ENCODE measurements at places on chromosomes 12 and 14.

DNA sequence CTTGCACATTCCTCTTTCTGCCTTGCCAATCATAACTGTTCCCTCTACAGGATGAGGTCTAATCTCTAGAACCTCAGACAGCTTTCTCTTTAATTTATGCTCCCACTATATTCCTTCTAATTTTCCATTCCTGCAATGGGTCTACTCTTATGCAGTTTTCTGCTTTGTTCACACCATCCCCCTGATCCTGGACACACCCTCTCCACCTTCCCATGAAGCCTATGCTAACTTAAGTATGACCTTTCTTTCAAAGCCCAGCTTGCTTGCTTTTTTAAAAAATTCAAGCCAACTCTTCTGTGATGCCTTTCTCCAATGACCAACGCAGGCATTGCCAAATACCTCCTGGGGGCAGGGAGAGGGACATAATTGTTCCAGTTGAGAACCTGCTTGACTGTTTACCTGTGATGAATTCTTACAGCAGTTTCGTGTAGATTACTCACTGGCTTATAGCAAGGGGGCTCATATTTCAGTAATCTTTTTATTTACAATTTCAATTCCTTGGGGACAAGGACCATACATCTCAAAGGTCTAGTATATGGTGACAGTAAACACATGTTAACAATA is 7.8 kb downstream of the SLC38A1 start:
- DNase-seq: no peak

DNA sequence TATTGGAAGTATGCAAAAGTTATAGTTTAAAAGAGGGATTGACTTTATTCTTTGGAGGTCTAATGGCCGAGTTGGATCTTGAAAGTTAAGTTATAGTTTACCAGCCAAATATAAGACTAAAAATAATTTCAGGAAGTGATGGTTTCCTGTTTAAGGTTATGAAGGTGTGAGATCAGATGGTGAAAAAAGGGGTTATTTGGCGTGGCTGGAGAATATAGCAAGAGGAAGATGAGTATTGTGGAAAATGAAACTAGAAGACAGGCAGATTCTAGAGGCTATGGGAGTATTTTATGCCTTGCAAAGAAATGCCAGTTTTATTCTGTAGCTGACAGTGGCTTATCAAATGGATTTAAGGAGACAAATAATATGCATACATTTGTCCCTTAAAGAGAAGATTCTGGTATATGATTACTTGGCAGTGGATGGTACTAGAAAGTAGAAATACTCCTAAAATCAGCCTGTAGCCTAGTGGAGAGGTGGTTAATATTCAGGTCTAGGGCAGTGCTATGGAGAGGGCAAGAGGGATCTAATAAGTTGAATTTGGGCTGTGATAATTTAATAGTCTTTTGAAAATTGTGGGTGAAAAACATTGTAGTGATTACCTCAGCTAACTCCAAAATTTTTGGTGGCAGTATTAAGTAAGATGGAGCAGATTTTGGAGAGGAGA is 1091.8 kb upstream of the ATXN7L3B start:
- DNase-seq: no peak

DNA sequence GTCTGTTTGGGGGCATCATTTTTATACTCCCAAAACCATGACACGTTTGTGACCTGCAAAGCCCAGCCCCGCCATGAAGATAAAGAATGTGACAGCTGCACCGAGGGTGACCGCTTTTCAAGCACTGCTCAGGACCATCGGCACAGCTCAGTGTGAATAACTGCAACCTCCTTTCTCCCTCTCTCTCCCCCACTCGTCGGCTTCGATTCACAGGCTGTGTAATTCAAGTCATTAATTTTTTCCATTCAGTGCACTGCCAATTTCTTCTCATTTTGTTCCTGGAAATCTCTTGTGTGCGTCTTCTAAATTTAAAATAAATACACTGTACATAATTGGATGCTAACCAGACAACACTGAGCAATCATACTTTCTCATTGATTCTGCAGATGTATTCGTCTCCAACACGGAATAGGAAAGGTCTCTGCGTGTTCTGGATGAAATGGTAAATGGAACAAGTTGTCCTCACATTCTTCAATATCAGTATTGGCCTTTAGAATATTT is 260.8 kb downstream of the TTC8 start:
- DNase-seq: no peak

DNA sequence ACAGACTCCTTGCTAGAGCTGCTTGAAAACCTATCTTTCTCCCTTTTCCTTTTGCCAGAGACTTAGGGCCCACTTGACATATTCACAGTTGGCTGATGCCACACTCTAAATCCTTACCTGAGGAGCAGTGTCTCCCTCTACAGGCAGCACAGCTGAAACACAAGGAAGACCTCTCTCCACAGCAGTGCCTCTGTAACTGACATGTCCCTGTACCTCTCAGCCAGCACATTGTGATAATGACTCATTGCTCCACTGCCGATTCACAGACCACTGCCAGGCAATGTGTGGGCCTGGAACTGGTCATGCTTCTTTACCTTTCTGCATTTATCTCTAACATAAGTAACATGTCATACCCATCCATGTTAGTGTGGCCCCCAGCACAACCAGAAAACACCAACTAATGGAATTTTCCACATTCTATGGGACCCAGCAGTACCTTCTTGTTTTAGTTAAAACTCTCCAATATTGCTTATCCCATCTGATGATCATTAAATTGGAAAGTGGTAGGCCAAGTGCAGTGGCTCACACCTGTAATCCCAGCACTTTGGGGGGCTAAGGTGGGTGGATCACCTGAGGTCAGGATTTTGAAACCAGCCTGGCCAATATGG is 56.5 kb downstream of the GTF2A1 start:
- DNase-seq: no peak

DNA sequence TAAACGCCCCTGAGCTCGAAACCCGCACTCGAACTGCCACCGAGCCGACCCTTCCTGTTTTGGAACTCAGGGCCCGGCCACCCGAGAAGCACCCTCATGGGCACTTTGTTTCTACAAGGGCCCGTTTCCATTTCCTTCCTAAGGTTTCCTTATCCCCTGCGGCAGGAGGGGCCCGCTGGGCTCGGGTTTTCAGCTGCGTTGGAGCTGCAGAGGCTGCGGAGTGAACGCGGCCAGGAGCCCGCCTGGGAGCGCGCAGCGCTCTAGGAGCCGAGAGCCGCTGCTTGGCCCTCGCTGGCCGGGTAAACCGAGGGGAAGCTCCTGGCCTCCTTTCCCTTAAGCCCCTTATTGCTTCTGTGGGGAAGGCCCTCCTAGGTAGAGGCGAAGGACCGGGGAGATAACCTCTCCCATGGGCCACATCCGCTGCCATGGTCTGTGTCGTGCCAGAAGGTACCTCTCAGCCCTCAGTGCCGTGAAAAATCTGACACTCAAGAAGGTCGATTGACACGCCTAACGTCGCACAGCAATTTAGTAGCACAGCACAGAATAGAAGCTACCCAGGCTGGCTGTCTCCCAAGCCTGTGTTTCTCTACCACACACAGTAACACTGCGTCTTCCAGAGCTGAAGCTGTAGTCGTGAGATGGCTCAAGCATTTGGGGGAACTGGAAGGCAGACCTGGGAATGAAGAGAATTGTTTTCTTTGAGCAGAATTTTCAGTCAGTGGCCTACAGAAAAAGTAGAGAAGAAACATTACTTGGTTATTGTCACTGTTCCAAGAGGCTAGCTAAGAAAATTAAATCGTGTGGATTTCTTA is 12.9 kb upstream of the CALM1 start:
- DNase-seq: peak; percentile 61

- DNase-seq: no peak
Measured at GRCh38 chr12:44972746-44973421, 78.0 kb downstream of the DBX2 start.

DNA sequence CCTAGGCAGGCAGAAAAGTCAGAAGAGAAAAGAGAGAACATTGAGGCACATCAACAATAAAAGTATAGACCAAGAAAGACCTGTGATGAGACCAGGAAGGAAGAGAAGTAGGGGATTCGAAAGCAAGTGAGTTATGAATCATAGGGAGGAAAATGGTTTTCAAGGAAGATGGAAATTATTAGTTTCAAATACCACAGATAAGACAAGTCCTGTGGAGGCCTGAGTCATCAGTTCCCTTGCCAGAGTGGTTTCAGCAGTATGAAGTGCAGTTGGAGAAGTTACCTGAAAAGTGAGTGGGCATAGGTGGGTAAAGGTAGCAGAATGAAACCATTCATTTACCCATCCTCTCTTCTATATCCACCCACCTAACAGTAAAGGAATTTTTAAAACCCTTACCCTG is 25.2 kb upstream of the TSPAN8 start:
- DNase-seq: no peak

GRCh38 chr14:31377433-31377832 is 42.9 kb downstream of the HEATR5A start:
- DNase-seq: no peak

GRCh38 chr14:49220492-49220891 is 365.7 kb downstream of the RPS29 start:
- DNase-seq: no peak

- DNase-seq: no peak
Measured at GRCh38 chr12:11136075-11136474, 1.6 kb upstream of the TAS2R30 start.

- DNase-seq: no peak
Measured at GRCh38 chr14:61145034-61145902, 135.9 kb downstream of the TMEM30B start.

DNA sequence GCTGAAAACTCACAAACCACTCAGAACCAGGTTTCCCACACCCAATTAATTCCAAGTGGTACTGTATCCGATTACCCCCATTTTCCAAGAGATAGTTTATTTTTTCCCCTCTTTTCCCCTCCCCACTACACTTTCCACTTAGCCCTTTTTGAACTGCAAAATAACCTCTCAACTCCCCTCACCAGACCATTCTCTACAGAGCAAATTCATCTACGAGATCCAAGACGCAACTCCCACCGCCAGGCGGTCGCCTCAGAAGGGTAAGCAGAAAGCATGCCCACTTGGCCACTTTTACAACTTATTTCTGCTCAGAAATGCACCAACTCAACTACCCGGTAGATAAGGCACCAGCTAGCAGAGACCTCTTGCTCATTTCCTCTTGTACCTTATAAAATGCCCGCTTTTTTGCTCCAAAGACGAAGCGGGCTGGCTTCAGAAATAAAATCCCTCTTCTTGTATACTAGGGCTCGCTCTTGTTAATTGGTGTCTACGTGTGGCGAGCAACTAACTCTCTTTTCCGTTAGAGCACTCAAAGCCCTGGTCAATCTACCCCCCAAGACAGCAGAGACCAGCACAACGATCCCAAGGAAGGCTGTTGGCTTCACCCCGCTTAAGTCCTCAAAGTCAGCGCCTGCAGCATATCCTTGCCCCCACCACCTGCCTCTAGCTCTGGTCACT is 910 bp upstream of the SRP54 start:
- no peak for DNase-seq

GRCh38 chr12:870378-870777 is 79.1 kb downstream of the RAD52 start:
- no peak for DNase-seq

- no peak for DNase-seq
Measured at GRCh38 chr14:61341275-61342206, 20.2 kb downstream of the PRKCH start.

- DNase-seq: no peak
Measured at GRCh38 chr14:51386983-51387735, 147.1 kb downstream of the TMX1 start.

DNA sequence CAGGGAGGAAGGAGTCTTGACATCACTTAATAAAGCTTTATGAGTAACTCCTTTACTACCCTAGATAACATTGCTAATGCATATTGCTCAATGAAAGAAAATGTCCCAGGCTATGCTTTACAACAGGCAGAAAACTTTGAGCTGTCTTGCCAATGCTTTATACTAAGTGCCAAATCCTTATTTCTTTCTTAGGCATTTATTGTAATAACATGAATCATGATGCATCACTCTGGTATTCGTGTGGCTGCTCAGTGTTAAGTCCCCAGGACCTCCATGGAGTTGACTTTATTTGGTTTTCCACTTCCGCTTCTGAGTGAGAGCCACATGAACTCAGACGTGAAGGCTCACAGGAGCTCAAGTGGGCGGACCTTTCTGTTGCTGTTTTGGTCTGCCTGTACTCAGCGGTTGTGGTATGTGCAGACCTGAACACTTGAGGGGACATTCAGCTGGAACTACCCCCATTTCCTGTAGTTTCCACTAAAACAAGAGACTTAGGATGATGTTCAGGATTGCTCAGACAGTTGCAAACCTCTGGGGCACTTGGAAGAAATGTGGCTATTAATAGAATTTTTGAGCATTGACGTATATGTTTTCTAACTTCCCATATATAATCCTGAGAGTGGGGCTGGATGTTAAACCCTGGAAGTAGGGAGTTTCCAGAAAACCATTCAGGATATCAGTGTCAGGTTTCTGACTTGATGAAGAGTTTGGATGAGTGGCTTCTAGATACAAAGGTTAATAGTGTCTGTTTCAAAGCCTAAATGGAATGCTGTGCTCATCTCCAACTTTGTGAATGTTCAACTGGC is 258.6 kb downstream of the MSRB3 start:
- DNase-seq: no peak

DNA sequence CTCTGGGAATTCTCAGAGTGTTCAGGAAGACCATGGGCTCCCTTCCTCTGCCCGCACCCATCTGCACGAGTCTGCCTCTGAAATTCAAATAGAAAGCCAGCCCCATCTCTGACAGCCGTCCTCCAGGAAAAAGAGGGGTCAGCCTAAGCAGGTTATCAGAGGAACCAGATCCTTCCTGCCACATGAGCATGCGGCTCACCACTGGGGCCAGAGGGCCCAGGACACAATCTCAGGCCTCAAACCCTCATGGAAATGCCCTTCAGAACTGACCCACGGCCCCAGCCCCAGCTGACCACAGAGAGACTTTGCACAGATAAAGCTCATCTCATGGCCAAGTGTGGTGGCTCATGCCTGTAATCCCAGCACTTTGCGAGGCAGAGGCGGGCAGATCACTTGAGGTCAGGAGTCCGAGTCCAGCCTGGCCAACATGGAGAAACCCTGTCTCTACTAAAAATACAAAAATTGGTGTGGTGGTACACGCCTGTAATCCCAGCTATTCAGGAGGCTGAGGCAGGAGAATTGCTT is 23.2 kb downstream of the PXN start:
- DNase-seq: no peak

- DNase-seq: no peak
Measured at GRCh38 chr12:93514853-93515252, 47.5 kb downstream of the MRPL42 start.

- no peak for DNase-seq
Measured at GRCh38 chr14:42806909-42807315, 1200.2 kb downstream of the LRFN5 start.

- DNase-seq: no peak
Measured at GRCh38 chr12:93234641-93235040, 143.1 kb upstream of the NUDT4 start.

GRCh38 chr14:55306938-55307589 is 35.8 kb downstream of the FBXO34 start:
- no peak for DNase-seq

- DNase-seq: no peak
Measured at GRCh38 chr14:102417001-102417431, 54.3 kb downstream of the TECPR2 start.

Measured in activated B cell treated with CpG ODN at 0.5 μM for 24 hours (primary cell).